Body of pancreas (tissue), 4 donors: ENCODE measurements at places on chromosomes 1 and 21. TPM values are rescaled to one million over a fixed set of nuclear protein-coding genes. Genes with fewer than 3 reads are reported as not detected.

RGS8 gene
- total RNA-seq: not detected

GJA5 gene
- total RNA-seq: 8.8 TPM

RGS1 gene
- total RNA-seq: 10.4 TPM

TMEM63A gene
- 217 TPM for total RNA-seq

CR1 gene
- 1.3 TPM for total RNA-seq

RNF187 gene
- 35.9 TPM for total RNA-seq

LEMD1 gene
- not detected for total RNA-seq

F11R gene
- total RNA-seq: 41.5 TPM

NR0B2 gene
- 34.8 TPM for total RNA-seq

GRCh38 chr1:247417831-247418230 lies 1.9 kb downstream of the NLRP3 start:
- no peak for DNase-seq

- no peak for DNase-seq
Measured at GRCh38 chr1:28582248-28582615, 9.8 kb upstream of the RAB42 start.

DNA sequence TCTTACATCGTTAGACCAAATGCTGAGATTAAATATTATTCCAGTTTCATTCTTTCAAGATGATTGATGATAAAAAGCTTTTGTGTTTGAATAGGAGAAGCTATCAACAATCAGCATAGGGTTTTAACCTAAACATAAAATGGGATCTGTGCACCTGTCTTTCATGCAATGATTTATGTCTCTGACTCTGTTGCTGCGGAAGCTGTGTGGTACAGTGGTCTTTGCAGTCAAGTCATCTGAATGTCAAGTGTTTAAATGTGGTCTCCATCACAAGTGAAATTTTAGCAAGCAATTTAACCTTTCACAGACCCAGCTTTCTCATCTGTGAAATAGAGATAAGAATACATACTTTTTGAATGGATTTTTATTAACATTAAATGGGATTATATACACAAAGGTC lies 107.2 kb downstream of the PLPPR5 start:
- DNase-seq: no peak

DNA sequence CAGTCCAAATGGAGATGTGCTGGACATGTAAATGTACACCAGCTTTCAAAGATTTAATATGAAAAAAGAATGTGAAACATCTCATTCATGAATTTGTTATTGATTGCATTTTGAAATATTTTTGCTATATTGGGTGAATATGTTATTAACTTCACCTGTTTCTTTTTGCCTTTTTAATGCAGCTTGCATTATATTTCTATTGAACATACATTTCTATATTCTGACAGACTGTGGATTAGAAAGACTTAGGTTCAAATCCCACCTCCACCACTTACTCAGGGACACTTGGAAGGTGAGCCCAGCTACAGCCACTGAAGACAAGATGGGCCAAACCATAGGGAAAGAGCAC lies 37.8 kb downstream of the LRRN2 start:
- no peak for DNase-seq

- no peak for DNase-seq
Measured at GRCh38 chr1:37156646-37157045, 122.3 kb upstream of the GRIK3 start.

- DNase-seq: no peak
Measured at GRCh38 chr1:220045356-220046051, 801 bp downstream of the EPRS1 start.

- DNase-seq: peak; percentile 88
Measured at GRCh38 chr1:155007251-155007828, 4.7 kb downstream of the ZBTB7B start.

DNA sequence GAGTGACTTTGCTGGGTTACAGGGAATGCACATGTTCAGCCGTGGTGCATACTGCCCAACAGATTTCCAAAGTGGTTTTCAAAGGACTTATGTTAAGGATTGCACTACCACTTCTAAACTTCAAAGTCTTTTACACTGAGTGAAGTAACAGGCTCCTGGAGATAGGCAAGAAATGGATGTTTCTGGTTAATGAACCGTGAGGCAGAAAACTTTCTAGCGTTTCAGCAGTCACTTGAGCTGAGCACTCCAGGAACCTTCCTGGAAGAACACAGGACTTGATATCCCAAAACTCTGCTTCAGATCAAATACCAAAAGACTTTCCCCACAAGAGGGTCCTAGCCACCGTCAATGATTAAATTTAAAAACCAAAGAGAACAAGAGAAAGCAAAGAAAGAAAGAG lies 74.3 kb upstream of the ATP1A1 start:
- DNase-seq: no peak

- no peak for DNase-seq
Measured at GRCh38 chr1:9186082-9186859, 48.3 kb upstream of the H6PD start.

GRCh38 chr1:89298461-89298860 lies 25.8 kb upstream of the GBP5 start:
- no peak for DNase-seq

DNA sequence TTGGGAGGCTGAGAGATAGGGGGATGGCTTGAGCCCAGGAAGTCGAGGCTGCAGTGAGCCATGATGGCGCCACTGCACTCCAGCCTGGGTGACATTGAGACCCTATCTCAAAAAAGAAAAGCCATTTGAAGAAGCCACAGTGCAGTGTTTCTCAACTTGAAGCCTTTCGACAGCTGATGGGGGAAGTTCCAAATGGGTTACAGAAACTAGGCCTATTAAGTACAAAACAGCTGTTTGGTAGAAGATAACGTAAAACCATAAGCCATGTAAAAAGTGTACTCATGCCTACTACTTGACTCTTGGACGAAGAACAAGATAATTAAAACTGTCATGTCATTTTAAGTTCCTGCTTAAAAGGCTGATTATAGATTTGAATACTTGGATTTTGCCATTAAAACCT lies 16.6 kb downstream of the COPA start:
- no peak for DNase-seq

DNA sequence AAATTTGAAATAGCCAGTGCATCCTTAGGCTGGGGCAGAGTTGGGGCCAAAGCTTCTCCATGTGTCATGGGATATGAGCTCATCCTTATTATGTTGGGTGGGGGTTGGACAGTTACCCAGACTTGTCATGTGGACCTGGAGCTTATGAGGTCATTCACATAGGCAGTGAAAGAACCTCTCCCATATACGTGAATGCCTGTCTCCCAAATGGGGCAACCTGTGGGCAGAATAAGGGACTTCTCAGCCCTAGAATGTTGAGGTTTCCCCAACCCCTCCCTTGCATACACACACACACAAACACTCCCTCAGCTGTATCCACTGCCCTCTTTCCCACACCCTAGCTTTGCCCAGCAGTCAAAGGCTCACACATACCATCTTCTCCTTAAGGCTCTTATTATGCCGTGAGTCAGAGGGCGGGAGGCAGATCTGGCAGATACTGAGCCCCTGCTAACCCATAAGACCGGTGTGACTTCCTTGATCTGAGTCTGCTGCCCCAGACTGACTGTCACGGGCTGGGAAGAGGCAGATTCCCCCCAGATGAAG lies 2.3 kb upstream of the IVL start:
- no peak for DNase-seq

DNA sequence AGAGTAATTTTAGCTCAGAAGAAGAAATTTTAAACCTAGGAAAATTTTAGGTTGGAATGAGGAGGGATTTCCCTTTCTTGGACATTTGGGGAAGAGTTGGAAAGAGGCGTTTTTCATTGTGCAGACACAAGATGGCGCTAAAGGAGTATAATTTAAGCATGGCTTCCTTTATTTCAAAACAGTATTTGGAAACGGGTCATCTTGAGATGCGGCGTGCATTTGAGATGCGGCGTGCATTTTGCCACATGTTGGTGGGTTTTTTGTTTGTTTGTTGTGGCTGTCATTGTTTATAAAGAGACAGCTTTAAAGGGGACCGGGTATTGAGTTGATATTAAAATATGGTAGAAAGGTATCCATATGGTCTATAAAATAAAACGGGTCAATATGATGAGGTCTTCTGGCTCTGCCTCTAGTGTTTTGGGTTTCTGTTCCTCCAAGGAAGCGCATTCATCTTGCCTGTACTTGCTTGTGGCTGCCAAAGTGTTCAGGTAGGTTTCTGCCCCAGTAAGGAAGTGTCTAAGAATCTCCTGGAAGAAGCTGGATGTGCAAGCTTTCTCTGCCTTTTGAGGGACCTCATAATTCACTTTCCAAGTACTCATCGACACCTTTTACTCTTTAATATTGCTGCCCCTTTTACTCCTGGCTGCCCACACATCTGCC lies 210.3 kb downstream of the SLC35F3 start:
- peak; percentile 33 for DNase-seq
